ENCODE measurements at places on chromosomes 11 and 22.
A peak's percentile ranks its signal among the peaks of the same experiment; 100 is the strongest.

GRCh38 chr11:92902417-92902816, 67.0 kb upstream of the MTNR1B start:
- DNase-seq: no peak

- no peak for DNase-seq
Measured at GRCh38 chr11:41988951-41989572, 529.6 kb upstream of the LRRC4C start.

GRCh38 chr22:50276143-50276542, 6.0 kb upstream of the MAPK11 start:
- no peak for DNase-seq

GRCh38 chr11:34192481-34193401, 87.3 kb downstream of the NAT10 start:
- DNase-seq: no peak

GRCh38 chr11:99592266-99592665, 571.5 kb downstream of the CNTN5 start:
- no peak for DNase-seq

- no peak for DNase-seq
Measured at GRCh38 chr11:6637871-6638270, 17.7 kb downstream of the DCHS1 start.

GRCh38 chr11:94883878-94884277, 89.5 kb downstream of the CWC15 start:
- DNase-seq: no peak

- no peak for DNase-seq
Measured at GRCh38 chr11:76120513-76121101, 85.7 kb downstream of the WNT11 start.

GRCh38 chr11:134633276-134633675, 221.2 kb upstream of the B3GAT1 start:
- no peak for DNase-seq

- DNase-seq: no peak
Measured at GRCh38 chr11:99368583-99368982, 347.8 kb downstream of the CNTN5 start.

GRCh38 chr11:110077346-110077745, 15.8 kb upstream of the ZC3H12C start:
- no peak for DNase-seq

DNA sequence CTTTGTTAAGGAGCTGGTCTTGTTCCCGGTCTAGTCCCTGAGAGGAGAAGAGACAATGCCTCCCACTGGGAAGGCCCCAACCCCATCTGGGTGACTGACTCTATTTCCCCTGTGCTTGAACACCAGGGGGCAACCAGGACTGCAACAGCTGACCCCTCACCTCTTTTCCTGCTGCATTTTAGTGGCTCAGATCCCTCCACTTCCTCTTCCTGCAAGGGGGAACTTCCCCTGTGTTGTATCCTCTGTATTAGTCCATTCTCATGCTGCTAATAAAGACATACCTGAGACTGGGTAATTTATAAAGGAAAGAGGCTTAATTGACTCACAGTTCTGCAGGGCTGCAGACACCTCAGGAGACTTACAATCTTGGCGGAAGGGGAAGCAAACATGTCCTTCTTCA, 84.3 kb upstream of the LMO1 start:
- DNase-seq: no peak

DNA sequence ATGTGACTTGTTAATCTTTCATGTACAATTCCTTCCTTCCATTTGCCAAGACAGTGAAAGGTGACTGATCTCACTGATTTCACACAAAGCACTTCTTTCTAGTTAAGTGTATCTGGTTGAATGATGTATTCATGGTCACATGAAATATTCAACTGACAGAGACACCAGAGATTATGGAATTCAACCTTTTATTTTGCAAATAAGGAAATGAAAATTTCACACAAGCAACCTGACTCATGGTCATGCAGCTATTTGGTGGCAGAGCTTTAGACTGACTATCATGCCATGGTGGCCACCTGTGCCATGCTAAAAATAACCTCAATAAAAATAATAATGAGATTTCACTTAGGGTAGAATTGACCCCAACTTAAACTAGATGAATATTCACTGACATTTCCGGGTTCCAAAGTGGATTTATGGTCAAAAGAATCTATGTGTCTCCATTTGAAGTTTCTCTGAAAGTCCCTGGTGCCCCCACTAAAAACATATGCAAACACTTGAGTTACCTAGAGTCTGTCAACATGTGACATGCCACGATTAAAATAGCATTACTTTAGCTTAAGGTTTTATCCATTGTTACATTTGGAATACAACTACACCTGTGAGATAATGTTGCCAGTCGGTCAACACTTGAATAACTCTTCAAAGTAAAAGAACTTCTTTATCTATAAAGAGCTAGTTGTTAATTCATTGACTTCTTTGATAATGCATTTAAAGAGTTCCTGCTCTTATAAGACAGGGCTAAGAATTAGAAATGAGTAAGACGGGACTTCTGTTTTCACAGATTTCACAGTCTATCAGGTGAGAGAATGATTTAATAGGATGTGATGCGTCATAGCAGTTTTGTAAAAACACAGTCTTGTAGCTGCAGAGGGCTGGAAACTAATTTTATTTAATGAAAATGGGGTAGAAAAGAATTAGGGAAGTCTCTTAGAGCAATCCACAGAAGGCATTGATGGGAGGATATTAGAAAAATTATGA, 94.6 kb upstream of the OR9G4 start:
- DNase-seq: no peak

- no peak for DNase-seq
Measured at GRCh38 chr11:21456186-21456585, 736.7 kb upstream of the ANO5 start.

- DNase-seq: no peak
Measured at GRCh38 chr11:64888406-64888728, 9.9 kb upstream of the EHD1 start.

DNA sequence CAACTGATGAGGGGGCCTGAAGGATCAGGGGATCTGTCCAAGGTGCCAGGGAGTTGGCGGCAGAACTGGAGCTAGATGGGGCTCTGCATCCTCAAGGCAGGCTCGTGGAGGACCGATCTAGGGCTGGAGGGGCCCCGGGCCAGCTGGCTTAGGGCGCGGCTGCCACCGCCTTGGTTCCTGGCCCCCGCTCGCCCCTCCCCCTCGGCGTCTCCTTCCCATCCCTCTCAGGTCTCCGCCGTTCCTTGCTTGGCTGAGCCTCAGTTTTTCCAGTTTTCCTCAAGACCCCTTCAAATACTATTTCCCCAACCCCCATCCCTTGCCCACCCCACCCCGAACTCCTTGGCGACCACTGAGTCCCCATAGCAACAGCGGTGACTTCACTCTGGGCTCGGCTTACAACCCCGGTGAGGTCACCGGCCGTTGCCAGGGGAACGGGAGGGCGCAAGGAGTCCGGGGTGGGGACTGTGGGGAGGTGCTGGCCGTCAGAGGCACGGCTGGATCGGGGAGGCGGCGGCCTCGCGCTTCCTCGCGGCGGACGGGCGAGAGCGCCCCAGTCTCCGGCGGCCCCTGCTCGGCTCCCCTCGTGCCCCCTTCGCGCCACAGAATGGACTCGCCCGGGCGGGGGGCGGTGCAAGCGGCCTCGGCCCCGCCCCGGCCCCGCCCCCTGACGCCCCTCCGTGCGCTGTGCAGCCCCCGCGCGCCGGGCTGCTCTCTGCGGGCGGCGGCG, 7.5 kb downstream of the FREY1 start:
- DNase-seq: no peak

- no peak for DNase-seq
Measured at GRCh38 chr22:38204784-38205183, 3.0 kb downstream of the MAFF start.

DNA sequence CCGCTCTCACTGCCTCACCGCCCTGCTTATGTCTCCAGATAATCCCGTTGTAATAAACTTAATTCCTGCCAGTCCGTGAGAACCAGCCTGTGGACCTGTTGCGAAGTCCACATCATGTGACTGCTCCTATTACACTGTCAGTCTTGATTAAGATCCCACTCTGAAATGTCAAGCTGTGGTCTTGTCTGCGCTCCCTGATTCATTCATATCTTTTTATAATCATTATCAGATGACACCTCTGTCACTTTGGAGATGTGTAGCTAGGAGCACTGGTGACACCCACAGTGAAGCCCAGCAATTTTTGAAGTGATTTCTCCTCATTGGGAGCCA, 377.3 kb downstream of the TBC1D22A start:
- DNase-seq: no peak

GRCh38 chr11:68525930-68526329, 65.4 kb downstream of the PPP6R3 start:
- no peak for DNase-seq

GRCh38 chr22:35197886-35198285, 59.4 kb upstream of the HMGXB4 start:
- no peak for DNase-seq

- DNase-seq: peak; percentile 34
Measured at GRCh38 chr11:124101737-124102136, 13.5 kb upstream of the VWA5A start.
